IMR-90 (cell line): ENCODE measurements at places on chromosomes 3 and 15.

GRCh38 chr3:128416578-128417211 is 50.0 kb downstream of the DNAJB8 start:
- peak; percentile 71 for DNase-seq

- DNase-seq = no peak
Observed at GRCh38 chr3:15063238-15063637, 1.9 kb downstream of the MRPS25 start.

DNA sequence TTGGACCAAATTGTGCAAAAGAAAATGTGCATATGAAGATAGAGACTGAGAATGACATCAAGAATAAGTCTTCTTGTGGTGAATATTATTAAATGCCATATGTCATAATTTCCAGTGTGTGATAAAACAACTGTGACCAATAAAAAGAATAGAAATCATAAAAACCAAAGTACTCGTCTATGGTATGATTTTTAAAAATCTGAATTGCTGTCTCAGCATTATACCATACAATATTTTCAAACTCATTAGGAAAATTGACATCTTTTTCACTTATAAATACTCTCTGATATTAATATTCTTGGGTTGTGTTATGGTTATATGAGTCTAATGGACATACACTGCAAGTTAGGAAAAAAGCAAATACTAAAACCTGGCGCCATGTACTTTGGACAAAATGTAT is 279.4 kb downstream of the ROBO1 start:
- no peak for DNase-seq

GRCh38 chr3:41267975-41268640 is 68.8 kb downstream of the CTNNB1 start:
- DNase-seq = peak; percentile 98

DNA sequence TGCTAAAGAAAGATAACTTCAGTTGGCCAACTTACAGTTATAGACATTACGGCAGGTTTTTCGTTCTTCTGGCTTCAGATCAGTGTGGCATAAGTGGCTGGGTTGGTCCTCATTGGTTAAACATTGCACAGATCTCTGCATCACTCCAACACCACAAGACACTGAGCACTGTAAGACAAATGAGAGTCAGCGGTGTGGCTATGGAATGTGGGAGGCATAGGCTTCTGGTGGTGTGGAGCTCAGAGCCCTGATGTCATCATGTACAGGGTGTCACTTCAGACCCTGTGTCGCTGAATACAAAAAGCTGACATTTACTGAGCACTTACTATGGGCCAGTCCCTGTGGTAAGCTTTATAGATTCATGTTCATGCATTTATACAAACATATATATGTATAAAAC is 146.0 kb downstream of the ADAMTS9 start:
- no peak for DNase-seq
